ENCODE measurements at places on chromosomes 3 and 15.

DNA sequence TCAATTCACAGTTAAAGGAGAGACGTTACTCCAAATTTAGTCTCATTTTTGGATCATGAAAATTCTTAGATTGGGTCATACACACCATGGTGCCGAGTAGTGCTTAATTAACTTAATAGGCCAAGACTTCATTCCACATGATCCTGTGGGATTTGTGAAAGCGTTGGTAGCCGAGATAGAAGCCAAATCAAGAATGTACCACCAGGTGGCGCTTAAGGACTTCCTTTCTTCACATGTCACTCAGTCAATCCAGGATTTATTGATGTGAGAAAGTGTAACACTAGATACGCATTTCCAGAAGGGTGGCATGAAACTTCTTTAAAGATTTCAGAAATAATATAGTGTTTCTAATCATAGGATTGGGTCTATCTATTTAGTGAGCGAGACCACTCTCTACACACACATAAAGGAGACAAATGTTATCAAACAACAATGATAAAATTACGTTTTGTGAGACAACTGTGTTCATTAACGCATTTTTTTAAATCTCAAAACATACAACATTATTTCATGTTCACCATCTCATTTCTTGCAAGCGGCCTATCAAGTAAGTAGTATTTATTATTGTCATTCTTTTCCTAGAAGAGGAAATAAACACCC is 436.1 kb downstream of the CHL1 start:
- DNase-seq = peak; percentile 19

- DNase-seq = no peak
Observed at GRCh38 chr15:87609474-87609873, 647.1 kb downstream of the NTRK3 start.

GRCh38 chr3:120151791-120152190 is 57.5 kb upstream of the GSK3B start:
- no peak for DNase-seq

GRCh38 chr3:15899388-15899787 is 101.6 kb upstream of the ANKRD28 start:
- no peak for DNase-seq

DNA sequence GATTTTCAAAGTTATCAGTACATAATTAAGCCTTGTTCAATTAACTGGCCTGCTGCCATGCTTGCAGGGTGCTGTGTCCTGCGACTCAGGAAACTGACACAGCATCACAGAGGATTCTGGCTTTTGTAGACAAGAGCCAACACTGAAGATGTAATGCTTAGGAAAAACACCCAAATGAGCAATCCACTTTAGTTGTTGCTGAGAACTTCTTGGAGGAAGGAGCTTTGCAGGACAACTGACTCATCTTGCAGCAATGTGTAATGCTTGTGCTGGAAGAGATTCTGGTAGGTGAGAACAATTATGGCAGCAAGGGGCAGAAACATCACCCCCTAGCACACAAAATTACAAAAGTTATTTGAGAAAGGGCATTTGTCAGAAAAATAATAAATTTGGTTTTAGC is 67.6 kb downstream of the NLGN1 start:
- no peak for DNase-seq

GRCh38 chr3:87206070-87206469 is 21.0 kb upstream of the CHMP2B start:
- DNase-seq = no peak

- DNase-seq = no peak
Observed at GRCh38 chr3:71718072-71718471, 7.1 kb downstream of the EIF4E3 start.

- no peak for DNase-seq
Observed at GRCh38 chr3:175111036-175111435, 251.9 kb downstream of the NAALADL2 start.

DNA sequence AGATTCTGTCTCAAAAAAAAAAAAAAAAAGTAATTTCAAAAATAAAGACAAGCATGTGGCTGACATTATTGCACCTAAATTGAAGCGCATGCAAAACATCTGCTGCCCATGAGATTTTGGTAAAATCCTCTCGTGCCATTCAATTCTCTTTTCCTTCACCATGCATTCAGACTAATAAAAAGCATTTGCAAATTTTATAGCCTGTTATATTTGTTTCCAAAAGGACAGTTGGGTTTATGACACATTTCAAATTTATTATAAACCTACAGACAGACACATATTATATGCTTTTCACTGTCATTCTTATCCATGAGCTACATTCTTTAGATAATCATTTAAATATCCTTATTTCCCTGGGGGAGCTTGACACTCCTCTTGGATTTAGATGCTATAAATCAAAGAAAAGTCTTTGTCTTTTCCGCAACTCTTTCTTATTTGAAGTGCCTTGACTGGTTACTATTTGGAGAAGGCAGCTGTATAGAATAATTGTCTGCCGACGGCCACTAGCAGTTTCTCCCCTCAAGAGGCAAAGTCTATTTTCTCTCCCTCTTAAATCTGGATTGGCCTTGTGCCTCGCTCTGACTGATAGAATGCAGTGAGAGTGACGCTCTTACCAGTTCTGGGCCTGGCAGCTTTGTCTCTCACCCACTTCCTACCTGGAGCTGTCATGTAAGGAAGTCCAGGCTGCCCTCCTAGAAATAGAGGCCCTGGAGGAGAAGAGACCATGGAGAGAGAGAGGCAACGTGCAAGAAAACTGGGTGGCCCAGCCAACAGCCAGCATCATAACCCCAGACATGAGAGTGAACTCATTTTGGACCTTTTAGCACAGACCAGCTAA is 6.8 kb upstream of the LRIG1 start:
- DNase-seq = no peak

- DNase-seq = no peak
Observed at GRCh38 chr3:58963928-58964503, 85.8 kb downstream of the CFAP20DC start.

Data from GM10248 (cell line).